NCI-H460 (cell line): ENCODE measurements at places on chromosomes 2 and 18.

DNA sequence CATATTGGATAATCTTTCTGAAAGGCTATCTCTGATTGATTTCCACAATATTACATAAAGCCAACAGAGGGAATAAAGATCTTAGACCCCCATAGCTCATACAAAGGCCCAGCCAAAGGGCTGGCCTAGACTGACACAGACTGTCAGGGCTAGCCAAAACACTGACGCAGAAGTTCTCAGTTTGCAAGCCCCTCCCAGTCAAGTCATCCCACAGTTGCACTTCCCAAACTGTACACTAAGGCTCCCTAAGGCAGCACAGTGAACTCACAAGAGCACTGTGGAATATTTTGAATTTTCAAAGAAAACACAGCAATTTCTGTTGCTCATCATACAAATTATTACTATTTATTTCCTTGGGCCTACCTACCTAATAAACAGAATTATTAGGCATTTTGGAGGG lies 244.9 kb downstream of the SP3 start:
- DNase-seq: no peak

DNA sequence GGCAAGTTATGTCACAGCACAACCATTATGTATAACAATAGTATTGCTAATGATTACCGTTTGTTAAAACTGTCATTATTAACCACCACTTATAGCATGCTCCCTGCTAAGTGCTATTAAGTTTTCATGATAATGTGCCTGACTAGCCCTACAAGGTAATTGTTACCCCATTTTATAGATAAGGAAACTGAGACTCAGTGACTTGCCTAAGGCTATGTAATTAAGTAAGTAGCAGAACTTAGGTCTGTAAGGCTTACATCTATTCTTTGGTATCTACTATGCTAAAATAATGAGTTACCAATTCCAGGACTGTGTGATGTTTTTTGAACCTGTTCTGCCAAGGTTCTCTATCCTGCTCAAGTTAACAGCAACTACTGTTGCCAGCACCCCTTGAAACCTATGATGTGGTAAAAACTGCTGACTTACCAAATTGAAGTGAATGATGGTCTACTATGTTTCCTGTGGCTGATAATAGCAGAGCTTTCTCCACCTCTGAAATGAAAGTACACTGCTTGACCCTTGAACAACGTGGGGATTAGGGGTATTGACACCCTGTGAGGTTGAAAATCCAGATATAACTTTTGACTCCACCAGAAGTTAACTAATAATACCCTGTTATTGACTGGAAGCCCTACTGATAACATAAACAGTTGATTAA lies 18.2 kb downstream of the ACVR2A start:
- no peak for DNase-seq

GRCh38 chr2:172437419-172438341 lies 10.3 kb downstream of the ITGA6 start:
- no peak for DNase-seq

- DNase-seq: no peak
Observed at GRCh38 chr2:166803373-166804000, 84.8 kb upstream of the XIRP2 start.

GRCh38 chr2:212227755-212228154 lies 310.8 kb downstream of the ERBB4 start:
- DNase-seq: peak; percentile 78

- DNase-seq: no peak
Observed at GRCh38 chr2:69561101-69561500, 82.4 kb downstream of the AAK1 start.

DNA sequence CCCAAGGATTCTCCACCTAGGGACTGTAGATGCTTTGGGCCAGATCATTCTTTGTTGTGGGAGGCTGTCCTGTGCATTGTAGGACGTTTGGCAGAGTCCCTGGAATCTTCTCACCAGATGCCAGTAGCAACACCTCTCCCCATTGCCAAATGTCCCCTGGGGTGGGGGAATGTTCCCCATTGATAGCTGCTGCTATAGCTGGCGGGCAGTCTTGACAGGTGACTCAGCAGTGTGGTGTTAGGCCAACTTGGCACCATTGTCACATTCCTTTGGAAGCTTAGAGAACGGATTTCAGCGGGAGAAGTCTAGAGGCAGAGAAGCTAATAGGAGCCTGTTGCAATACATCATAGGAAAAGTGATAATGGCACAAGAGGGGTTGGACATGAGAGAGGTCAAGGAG lies 495.7 kb upstream of the SMIM21 start:
- DNase-seq: peak; percentile 4

GRCh38 chr2:42916324-42916723 lies 123.9 kb upstream of the HAAO start:
- no peak for DNase-seq

- no peak for DNase-seq
Observed at GRCh38 chr18:25181581-25181980, 170.4 kb downstream of the ZNF521 start.

GRCh38 chr2:151326554-151326953 lies 30.8 kb upstream of the TNFAIP6 start:
- DNase-seq: no peak

GRCh38 chr2:62410926-62411456 lies 95.0 kb downstream of the TMEM17 start:
- DNase-seq: no peak

- no peak for DNase-seq
Observed at GRCh38 chr2:85505551-85506238, 33.3 kb upstream of the MAT2A start.

GRCh38 chr2:3678212-3678611 lies 20.2 kb downstream of the ALLC start:
- no peak for DNase-seq

- DNase-seq: no peak
Observed at GRCh38 chr2:134934150-134934549, 15.5 kb downstream of the CCNT2 start.

DNA sequence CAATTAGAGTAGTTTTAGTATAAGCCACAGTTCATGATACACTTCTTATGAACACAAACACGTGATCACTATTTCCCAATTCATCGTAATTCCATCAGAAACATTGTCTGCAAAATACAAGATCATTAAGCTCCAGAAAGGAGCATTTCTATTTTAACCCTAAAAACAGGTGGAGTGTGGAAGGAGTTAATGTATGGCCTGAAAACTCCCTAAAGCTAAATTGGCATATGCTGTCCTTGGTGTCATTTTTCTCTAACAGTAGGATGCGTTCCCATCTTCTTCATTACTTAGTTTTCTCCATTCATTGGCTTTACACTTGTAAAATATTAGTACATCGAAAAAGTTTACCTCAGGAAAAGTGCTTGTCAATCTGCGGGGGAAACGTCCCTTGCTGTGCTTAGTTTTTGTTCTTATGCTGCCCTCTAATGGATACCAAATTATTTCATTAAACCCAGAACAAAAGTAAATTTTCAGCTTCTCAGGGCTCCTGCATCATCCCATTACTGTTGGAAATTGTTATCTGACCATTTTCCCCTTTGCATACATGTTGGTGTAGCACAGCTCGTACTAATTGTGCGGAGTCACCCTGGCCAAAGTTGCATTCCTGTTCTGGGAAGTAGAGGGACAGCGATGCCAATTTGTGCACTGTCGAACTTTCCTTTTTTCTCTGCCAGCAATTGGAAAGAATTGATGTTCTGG lies 153.4 kb downstream of the GPD2 start:
- peak; percentile 51 for DNase-seq

DNA sequence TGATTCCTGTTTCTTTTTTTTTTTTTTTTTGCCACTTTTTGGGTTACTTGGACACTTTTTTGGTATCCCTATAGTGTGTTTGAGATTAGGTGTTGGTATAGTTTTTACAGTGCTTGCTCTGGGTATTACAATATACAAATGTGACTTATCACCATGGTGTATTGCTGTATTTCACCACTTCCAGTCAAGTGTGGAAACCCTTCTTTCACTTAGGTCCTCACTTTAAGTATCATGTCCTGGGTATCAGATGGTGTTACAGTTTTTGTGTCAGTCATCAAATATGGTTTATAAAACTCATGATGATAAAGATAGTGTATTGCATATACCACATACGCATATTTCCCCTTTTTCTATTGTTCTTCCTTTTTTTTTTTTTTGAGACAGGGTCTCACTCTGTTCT lies 1.8 kb downstream of the ATP9B start:
- no peak for DNase-seq

- DNase-seq: no peak
Observed at GRCh38 chr18:27378431-27379095, 193.5 kb upstream of the CHST9 start.

- DNase-seq: no peak
Observed at GRCh38 chr2:188902901-188903491, 71.2 kb upstream of the COL3A1 start.

DNA sequence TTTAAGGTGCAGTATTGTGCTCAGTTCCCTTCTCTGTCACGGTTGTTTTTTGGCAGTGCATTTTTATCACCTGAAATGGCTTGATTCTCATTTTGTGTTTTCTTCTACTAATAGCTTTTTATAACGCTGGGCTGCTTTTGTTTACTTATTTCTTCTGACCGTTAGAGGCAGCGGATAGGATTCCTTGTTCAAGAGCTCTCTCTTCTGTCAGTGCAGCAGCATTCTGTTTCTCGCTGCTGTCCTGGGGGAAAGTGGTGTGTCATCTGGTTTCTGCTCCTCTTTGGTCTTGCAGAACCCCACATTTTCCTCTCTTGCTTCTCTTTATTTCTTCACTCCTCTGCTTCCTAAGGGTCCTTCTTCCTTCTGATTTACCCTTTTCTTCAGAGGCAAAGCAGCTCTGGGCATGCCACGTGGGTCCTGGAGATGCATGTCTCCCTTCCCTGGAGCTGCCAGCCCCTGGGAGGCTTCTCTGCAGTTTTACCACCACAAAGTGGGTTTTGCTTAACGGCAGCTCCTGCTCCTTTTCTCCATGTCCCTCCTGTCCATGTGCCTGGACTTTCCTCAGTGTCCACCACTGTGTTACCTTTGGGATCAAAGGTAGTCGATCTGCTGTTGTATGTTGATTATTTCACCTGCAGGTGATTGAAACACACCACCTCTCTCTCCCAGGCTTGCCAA lies 47.3 kb upstream of the SNTG2 start:
- no peak for DNase-seq

DNA sequence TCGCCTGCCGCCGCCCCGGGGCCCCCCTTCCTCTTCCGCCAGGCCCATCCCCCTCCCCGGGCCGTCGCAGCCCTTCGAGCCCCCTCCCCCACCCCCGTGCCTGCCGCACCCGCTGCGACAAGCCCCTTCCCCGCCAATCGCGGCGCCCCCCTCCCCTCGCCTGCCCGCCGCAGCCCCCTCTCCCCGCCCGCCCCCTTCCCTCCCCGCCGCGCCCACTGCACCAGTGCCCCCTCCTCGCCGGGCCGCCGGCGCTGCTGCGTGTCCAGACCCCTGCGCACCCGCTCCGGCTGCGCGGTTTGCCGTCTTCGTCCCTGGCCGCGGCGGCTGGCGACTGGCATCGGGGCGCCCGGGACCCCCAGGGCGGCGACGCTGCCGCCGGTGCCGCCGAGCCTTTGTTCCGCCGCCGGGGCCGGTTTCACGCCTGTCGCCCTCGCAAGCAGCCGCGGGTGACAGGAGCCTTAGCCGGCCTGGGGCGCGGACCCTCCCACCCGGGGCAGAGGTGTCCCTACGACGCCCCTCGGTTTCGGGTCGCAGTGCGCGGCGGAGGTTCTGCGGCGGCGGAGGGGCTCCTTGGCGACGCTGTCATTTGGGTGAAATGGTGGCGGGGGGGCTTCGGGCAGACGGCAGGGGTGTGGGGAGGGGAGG lies 18.1 kb downstream of the GPC1 start:
- DNase-seq: no peak

GRCh38 chr2:75074708-75075107 lies 116.3 kb downstream of the POLE4 start:
- DNase-seq: no peak

DNA sequence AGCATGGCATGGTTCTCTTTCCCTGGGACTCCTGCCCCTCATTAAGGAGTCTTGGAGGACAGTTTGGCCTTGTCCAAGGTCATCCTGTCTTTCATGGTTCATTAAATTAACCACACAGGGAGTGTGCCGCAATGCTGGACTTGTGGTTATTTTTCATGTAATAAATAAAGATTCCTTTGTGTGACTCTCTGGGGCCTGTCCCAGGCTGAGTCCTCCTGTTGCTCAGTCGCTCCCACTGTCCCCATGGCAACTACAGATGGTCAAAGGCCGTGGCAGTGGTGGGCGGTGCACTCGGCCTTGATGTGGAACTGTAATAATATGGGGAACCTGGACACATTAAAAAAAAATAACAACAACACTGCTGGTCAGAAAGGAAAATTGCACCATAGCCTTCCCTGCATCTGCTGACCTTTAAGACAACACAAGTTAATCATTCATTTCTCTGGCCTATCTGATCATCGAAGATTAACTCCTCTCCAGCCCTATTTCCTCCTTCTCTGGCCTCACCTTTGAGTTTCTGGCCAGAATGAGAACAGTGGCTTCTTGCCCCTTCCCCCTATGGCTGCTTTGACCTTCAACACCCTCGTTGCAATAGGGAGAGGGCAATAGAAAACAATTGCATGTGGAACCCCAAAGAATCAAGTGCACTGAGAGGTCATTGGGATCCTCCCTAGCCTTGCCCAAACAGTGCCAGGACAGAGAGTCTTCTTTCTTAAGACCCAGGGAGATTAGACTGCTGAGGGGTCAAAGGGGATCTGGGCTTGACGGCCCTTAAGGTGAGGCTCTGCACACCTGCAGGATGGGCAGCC lies 44.7 kb downstream of the PSD4 start:
- DNase-seq: no peak

- no peak for DNase-seq
Observed at GRCh38 chr2:132462236-132462635, 45.6 kb downstream of the GPR39 start.

DNA sequence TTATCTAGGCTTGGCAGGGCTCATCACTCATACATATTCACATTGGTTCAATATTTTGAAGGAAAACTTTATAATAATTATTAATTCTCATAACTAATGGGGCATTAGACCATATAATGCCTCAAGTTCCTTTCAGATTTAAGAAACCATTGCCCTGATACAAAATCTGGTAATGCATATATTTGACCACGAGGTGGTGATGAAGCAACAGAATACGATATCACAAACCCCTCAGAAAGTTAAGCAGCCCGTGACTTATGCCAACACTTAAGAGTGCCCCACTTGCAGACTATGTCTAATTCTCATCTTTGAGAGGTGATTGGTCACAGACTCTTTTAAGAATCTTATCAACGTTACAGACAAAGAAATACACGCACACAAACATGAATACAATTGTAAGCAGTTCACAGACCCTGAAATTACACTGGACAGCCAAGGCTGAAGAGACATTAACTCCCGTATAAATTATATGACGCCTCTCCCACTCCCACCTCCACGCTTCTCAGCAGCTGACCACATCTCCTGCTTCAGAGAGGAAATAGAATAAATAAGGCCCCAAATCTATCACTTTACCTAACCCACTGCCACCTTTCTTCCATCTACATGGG lies 20.7 kb upstream of the DNAH6 start:
- DNase-seq: peak; percentile 64

DNA sequence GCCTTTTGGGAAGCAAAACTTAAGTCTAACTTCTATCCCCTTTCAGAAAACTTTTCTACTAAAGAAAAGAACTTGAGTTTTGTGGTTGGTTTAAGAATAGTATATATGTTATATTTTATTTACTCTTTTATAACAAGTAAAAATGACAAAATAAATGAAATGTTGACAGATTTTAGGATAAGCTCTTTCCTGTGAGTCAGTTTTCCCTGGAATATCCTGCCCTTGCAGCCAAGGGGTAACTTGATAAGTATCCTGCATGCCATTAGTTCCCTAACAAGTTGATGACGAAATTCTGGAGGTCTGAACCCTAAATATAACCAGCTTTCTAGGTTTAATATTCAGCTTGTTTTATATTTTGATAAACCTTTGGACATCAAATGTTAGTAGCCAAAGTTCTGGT lies 7.3 kb upstream of the HTR2B start:
- no peak for DNase-seq

- peak; percentile 46 for DNase-seq
Observed at GRCh38 chr2:181573140-181573736, 83.7 kb downstream of the CERKL start.
